Occipital lobe (tissue), 3 donors: ENCODE measurements at places on chromosomes 11 and 22.
A peak's percentile ranks its signal among the peaks of the same experiment; 100 is the strongest.

GRCh38 chr22:50314455-50315288 lies 7.2 kb upstream of the PLXNB2 start:
- DNase-seq = no peak

- DNase-seq = no peak
Observed at GRCh38 chr11:69018924-69019323, 5.9 kb upstream of the MRGPRF start.

DNA sequence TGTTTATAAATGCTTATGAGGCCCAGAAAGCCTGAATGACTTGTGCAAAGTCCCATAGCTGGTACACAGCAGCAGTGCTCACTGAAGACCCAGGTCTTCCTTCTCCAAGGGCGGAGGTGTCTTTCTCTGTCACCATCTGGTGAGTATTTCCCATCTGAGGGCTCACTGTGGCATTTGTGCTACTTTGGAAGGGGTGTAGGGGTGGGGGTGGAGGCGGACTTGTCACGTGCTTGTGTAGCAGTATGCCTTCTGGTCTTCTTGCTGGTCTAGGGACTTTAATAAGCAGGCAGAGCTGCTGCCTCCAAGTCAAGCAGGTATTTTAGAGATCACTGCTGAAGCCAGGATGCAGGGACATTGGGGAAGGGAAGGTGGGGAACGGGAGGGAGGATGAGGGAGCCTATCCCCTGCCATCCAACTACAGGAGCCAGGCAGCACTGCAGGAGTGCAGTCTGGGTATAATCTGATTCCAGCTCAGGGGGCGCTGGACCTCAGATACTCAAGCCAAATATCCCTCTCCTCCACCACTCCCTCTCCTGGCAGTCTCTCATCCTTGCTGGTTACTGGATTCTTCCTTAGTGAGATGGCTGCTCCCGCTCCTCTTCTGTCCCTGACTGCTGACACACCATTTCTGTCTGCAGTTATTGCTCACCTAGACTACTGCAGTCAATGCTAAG lies 3.4 kb downstream of the ABCC8 start:
- DNase-seq = peak; percentile 24

- DNase-seq = no peak
Observed at GRCh38 chr11:24543771-24544170, 46.9 kb downstream of the LUZP2 start.

DNA sequence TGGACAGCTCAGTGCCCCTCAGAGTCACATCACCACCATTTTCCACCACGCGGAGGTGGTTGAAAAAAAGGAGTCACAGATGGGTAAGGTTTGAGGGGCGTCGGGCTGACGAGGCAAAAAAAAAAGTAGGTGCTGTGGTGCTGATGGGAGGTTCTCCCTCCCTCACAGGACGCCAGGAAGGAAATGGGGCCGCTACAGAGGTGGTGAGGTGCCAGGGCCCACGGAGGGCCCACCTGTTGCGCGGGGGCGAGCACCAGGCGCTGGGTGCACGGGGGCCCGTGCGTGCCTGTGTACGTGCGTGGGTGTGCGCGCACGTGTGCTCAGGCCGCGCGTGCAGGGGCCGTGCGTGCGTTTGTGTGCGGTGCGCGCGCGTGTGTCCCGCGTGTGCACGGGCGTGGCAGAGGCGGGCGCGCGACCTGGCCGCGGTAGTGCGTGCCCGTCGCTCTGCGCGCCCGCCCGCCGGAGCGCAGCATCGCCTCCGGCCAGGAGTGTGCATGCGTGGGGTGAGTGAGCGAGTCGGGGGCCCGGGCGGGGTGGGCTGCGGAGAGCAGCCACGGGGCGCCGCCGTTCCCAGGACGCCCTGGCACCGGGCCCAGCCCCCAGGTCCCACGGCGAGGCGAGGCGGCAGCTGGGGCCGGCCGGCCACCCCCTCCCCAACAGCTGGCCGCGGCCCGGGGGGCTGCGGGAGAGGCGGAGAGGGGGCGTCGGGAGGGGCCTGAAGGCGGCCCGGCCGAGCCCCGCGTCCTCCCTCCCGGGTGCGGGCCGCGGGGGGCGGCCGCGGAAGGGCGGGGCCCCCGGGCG lies 2.8 kb downstream of the PDGFB start:
- no peak for DNase-seq

DNA sequence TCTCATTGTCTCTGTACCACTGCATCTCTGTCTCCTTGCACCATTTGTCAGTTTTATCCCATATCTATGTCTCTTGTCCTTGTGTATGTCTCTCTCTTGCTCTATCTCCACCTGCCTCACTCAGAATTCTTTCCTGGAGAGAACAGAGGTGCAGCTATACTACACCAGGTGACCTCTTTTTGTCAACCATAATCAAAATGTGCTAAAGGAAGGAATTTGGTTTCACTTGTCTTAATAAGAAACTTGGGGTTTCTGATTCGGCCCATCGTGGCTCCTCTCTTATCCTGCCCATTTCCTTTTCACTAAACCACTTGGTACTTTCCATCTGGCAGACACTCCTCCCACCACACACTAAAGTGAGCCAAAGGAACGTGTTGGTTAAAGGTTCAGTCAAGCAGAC lies 2.0 kb upstream of the C11orf42 start:
- no peak for DNase-seq

DNA sequence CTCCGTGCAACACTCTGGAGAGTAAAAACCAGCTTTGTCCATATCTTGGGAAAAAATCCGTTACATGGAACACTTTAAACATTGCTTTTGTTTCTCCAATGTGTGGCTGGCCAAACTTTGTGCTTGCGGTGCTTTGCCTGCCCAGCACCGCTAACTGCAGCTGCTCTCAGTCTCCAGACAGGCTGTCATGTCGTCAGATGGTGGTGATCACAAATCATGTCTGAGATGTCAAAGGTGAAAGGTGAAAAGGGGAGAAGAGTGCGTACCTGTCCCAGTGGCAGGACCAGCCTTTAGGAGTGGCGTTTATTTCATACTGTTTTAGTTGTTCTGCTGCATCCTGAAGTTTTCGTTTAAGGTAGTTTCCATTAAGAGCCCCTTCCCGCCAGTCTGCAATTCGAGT lies 17.1 kb upstream of the AGBL2 start:
- DNase-seq = no peak

DNA sequence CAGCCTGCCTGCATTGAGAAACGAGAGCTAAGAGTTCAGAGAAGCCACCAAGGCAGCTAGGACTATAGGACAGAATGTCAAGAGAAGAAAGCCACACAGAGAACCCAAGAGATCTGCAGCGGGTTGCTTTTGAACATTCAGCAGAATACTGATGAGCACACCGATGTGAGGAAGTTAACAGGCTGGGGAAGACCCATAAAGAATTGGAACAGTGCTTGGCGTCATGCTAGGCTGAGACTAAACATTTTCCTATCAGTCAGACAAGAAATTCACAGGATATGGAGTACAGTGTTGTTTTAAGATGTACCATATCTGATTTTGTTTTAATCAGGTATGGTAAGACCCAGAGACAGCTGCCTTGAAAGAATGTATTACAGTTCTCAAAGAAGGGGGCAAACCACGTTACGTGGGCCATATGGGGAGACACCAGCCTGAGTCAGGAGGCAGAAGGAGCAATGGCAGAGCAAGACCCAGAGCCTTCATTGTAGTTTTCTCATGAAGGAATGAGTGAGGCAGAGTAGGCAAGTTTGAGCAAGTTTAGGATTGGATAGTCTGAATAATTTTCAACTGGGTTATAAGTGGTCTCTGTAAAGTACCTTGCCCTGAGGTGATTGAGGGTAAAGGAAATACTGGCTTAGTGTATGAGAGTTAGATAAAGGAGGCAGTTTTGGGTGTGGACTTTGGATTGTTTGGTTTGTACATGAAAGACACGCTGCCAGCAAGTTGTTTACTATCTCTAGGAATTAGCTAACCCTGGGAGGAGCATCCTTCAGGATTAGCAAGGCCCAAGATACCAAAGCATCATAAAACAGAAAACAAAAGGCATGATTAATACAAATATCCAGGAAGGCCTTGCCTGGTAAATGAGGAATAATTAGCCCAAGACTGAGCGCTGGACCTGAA lies 14.3 kb downstream of the LRRC75B start:
- DNase-seq = no peak

- DNase-seq = no peak
Observed at GRCh38 chr22:42515896-42516295, 3.7 kb downstream of the RRP7A start.

DNA sequence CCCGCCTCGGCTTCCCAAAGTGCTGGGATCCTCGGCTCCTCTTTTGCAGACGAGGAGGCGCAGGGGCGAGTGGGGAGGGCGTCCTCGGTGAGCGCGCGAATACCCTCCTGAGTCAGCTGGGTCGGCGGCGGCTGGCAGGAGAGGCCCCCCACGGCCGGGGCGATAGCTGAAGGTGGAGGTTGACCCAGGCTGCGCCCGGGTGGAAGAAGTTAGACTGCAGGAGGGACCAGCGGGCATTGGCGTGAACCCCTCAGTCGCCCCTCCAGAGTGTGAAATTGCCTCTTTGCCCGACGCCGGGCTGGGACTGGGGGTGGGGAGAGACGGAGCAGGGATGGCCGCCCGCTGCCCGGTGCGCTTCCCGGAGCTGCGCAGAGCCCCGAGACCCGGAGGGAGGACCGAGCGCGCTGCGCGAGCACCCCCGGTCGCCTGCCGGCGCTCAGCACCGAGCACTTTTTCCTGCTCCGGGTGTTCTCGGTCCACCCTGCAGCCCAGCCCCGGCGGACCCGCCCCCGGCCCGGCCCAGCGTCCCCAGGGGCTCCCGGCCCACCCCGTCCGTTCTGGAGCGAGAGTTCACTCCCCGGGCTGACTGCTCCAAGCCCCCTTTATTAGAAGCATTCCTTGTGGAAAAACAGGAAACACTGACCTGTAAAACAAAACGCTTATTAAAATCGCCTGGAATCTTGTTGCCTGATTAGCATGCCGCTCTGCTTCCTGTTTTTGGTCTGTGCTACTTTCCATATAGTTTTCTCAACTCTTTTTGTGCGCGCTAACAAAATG lies 13.7 kb upstream of the CPT1A start:
- no peak for DNase-seq

GRCh38 chr11:69080257-69080995 lies 31.7 kb downstream of the TPCN2 start:
- no peak for DNase-seq
